T-helper 9 cell (primary cell): ENCODE measurements at places on chromosomes 4 and X.

GRCh38 chrX:6574762-6575161 lies 39.8 kb upstream of the VCX3A start:
- no peak for DNase-seq

DNA sequence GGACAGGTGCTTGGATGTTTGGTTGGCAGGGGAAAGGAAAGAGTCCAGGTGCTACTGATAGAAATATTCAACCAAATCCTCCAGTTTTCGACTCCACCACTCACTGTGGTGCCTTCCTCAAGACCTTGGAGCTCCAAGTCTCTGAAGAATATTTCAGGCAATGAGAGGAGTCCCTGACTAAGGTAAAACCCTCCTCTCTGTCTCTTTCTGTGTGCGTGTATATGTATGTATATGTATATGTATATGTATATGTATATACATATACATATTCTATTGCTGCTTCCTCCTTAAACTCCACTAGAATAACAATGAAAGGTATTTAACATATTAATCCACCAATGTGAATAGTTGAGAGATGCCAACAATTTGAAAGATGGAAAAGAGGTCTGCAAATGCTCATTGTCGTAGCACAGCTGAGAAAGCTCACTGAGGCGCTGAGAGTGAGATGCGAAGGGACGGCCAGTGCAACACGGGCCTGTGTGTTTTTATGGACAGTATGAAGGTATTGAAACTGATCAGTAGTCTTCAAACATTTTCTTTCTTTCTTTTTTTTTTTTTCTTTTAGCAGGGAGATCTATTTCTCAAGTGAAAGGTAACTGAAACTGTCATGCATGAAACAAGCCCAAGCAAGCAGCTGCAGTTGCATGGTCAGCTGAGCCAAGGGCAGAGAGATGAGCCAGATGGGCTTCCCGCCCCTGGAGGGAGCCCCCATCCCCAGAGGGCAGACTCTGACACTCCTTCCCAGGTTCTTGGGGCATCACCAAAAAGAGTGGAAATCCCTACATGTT lies 41.1 kb upstream of the HS3ST1 start:
- no peak for DNase-seq

DNA sequence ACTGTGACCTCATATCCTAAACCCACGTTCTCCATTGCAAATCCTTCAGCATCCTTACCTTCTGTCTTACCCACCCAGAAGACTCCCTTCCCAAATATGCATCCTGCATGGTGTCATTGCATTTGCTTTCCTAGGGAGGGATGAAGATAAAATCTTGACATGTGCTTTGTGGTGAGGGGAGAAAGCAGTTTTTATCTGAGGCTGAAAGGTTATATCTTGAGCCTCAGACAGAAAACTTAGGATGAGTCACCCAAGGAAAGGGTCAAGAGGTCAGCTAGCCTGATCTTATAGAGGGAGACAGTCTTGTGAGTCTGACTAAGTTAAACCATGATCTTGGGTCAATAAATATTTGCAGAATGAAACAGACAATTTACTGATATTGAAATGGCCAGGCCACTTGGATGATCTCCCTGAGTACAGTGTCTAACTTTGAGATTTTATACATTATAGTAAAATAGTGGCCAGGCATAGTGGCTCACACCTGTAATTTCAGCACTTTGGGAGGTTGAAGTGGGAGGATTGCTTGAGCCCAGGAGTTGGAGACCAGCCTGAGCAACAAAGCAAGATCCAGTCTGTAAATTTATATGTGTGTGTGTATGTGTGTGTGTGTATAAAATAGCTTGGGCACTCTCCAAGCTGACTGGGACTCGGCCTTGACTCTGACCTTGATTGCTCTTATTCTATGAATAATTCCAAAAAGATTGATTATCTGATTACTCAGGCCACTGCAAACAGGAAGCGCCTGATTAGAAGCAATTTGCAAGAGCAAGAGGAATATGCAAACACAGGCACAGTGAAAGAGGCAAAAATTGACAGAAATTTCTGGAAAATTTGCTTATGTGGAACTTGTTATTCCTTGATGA lies 15.4 kb upstream of the FAM9C start:
- DNase-seq: no peak

GRCh38 chr4:2574009-2574408 lies 37.6 kb downstream of the FAM193A start:
- no peak for DNase-seq

DNA sequence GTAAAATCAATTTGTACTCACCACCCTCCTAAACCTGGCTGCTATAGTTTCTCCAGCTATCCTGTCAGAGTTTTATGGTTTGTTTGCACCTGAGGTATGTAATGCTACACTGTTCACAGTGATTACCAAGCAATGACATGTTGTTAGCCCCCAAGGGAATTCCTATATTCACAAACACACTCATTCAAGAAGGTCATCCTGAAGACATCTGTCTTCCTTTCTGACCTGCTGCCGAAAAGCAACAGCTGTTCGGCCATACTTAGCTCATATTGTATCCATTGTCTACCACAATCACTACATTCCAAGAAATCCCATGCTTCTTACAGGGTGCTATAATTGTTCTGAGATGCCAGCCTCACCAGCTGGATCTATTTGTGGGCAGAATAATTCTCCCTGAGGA lies 160.1 kb upstream of the GYPA start:
- no peak for DNase-seq

DNA sequence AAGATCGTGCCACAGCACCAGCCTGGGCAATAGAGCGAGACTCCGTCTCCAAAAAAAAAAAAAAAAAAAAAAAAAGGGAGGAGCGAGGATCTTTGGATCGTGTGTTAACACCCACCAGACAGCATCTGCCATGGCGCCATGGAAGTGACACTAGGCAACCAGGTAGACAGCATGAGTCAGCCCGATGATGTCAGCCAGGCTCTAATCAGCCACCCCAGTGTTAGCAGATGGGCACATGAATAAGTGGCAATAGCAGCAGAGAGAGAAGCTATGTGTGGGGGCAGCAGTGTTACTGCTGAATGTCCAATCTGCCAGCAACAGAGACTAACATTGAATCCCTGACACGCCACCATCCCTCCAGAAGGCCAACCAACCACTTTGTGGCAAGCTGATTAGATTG lies 6.6 kb downstream of the SYN1 start:
- DNase-seq: no peak

DNA sequence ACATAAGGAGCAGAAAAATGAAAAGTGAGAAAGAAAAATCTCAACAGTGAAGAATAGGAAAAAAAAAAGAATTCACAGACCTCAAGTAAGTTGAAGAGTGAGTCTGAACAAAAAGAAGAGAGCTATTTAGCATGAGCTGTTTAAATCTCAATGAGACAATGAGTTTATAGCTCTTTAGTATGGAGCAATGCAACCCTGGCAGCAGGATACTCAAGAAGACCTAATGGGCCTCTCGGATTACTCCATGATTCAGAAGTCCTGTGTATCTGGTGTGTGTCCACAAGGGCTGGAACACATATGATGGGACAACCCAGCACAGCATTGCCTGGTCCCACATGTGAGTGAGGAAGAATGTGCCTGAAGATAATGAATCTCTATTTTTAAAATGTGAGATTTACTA lies 563.1 kb upstream of the INTU start:
- DNase-seq: no peak

DNA sequence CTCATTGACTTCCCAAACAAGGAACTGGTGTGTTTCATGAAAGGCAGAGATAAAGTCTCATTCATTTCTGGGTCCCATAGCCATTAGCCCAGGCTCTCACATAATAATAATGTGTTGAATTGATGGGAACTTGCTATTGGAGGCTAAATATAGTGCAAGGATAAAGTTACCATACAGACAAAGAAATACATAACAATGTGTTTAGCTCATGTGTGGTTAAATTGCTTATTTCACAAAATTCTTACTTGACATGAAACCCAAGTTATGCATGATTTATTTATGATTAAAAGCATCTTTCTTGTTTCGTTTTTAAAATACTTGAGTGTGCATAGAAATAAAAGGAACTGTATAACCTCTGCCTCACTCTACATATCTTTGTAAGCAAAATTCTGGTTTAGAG lies 37.3 kb upstream of the LPAR4 start:
- DNase-seq: no peak

DNA sequence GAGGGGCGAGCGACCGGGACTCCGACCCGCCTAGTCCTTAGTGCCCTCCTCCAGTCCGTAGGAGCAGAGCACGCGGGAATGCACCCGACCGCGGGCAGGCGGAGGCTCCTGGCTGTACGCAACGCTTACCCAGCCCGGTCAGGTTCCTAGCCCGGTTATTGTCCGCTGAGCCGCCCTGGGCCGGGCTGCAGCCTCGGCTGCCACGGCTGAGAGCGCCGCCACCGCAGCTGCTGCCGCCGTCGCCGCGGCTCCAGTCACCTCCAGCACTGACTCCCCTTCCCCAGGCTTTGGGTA lies at the start of gene AMER1:
AMER1 (minus strand) TSS at position 268 of the 294 bp plus-strand sequence. CDS start 12,422 bp downstream, outside the sequence.
- DNase-seq: no peak

DNA sequence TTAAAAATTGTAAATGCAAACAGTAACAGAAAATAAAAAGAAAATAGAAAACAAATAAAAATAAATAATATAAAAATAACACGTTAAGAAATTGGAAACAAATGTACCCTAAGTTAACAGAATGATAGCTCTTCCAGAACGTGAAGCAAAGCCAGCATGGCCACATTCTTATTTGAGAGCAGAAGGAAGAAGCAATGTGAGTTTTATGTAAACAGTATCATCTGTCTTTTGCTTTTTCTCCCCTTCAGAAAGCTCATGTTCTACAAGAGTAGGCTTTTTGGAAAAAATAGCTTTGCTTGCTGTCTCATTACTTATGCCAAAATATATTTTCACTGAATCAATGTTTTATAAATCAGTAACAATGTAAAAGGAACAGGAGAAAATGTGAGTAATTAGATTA lies 18.7 kb downstream of the NPY2R start:
- no peak for DNase-seq
